ENCODE measurements at places on chromosomes 1 and 21. TPM values are rescaled to one million over a fixed set of nuclear protein-coding genes. Genes with fewer than 3 reads are reported as not detected.

GRCh38 chr1:154405747-154406571 is 816 bp downstream of the IL6R start:
- DNase-seq, result peak; percentile 31

- no peak for DNase-seq
Observed at GRCh38 chr1:205429762-205430695, 8.2 kb upstream of the LEMD1 start.

- DNase-seq, result no peak
Observed at GRCh38 chr1:217182992-217183391, 447.9 kb downstream of the GPATCH2 start.

- DNase-seq, result no peak
Observed at GRCh38 chr1:228109962-228110488, 926 bp upstream of the MRPL55 start.

DNA sequence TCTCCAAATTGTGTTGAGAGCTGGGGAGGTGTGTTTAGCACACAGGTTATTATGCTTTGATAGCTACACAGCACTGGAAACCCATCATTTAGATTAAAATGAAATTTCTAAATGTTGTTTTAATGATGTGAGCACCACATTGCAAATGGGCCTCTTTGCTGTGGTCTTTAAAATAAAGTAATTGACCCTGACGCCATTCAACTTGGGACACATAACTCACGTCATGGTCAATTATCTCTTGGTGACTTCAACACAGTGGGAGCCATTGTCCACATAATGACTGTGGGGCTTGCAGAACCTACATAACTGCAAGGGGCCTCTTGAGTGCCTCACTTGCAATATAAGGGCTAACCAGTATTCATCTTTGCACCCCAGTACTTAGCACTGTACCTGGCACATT is 280.4 kb downstream of the HLX start:
- no peak for DNase-seq

DNA sequence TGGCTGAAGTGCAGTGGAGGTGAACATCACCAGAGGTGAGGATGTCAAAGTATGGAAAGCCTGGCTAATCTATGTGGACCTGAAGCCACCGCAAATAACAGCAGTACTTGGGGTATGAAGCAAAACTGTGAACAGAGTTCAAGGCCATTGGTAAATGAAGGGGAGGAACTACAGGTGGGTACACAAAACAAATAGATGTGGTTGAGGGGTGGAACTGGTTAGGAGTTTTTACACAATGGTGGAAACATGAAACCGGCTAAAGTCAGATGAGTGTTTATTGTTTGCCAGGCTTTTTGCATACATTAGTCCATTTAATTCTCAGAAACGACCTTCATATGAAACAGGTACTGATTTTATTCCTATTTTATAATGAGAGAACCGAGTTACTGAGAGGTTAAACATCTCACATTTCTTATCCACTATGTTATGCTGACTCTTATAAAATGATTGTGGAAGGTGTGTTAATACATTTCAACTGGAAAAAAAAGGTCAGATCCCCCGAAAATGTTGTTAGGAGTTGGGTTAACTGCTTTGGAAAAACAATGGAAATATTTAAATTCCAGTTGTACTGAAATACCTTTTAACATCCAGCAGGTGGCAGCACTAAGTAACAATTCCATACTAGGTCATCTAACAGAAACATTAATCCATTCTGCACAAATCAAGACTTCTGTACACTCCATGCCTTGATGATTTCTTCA is 44.3 kb upstream of the GTF2B start:
- no peak for DNase-seq

DNA sequence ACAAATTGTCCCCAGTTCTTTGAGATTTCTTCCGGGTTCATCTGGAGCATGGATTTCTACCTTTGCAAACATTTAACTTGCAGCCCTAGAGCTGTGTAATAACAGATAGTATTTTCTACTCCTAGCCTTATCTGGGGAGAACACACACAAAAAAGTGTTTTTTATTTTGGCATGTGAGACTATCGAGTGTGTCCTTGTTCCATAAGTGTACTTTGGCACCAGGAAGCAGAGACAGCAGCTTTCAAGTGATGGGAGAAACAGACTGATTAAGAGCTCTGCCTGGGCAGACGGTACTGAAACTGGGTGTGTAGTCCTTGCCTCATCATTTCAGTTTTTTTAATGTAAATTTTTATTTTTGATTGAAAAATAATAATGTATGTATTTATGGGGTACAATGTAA is 297.4 kb downstream of the ST6GALNAC3 start:
- no peak for DNase-seq

The TNNT2 gene
- not detected for total RNA-seq

The FNDC5 gene
- not detected for total RNA-seq

The CHIT1 gene
- 0.07 TPM for total RNA-seq
